ENCODE measurements at places on chromosomes 5 and 9.

DNA sequence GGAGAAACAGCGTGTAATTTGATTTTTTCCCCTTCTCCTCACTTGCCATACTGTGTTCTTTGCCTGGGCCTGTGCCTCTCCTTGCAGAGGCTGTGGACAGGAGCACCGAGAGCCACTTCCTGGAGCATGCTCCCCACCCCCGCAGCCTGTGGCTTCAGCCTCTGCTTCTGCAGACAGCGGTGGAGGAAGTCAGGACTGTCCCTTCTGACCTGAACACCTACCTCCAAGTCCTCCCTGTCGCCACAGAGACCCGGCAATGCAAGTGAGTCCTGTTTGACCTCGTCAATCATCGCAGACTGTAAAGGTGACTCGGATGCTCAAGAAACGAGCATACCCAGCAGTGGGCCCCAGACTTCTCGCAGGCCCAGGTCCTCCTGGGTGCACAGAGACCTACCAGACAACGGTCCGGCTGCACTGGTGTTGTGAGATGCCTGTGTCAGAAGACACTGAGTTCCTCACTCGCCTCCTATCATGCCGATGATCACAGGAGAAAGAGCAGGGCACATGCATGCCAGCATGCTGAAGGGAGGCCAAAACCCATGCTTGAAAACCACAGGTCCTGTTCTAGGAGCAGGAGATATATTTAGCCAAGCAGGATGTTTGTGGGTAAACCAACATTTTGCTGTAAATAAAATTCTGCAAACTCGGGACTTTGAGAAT, 198.8 kb downstream of the AUH start:
- DNase-seq, result no peak

DNA sequence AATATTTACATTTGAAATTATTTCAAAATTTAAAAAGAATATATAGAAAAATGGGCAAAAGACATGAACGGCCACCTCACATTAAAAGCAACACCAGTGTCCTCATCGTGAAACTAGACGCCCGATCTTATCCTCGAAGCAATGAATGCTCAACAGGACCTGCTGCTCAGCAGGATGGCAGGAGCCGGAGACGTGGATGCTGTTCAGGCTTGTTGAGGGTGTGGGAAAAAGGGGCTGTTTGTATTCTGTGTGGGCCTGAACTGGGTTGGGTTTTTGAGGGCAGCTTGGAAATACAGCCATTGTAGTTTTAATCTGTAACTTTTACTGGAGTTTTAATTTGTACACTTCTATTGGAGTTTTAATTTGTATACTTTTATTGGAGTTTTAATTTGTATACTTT, 20.3 kb downstream of the EXOC3 start:
- DNase-seq, result no peak

DNA sequence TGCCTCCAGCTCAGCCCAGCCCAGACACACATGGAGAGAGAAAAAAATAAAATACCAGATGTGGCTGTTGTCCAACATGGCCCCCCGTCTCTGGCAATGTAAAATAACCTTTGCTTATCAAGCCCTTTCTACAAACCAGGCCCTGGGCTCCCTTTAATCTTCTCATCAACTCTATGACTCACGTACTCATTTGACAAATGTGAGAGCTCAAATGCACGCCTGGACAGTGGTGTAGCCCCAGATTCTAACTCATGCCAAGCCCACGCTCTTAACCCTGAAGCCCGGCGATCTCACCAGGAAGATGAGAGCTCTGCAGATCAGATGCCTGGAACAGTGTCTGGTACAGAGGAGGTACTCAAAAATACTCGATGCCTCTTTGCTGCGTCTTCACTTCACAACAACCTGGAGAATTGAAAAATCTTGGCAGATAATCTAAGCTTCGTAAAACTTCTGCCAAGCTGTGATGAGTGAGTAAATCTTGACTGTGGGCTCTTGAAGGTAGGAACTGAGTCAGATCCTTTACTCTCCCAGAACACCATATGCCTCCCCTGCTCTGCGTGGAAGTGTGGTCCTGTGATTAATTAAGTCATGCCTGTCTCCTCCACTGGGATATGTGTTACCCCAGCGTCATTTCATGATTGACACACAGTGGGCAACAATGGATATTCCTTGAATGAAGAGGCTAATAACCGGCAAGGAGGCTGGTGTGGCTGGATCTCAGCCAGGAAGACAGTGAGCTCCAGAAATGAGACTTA, 102.0 kb upstream of the FSTL4 start:
- no peak for DNase-seq

DNA sequence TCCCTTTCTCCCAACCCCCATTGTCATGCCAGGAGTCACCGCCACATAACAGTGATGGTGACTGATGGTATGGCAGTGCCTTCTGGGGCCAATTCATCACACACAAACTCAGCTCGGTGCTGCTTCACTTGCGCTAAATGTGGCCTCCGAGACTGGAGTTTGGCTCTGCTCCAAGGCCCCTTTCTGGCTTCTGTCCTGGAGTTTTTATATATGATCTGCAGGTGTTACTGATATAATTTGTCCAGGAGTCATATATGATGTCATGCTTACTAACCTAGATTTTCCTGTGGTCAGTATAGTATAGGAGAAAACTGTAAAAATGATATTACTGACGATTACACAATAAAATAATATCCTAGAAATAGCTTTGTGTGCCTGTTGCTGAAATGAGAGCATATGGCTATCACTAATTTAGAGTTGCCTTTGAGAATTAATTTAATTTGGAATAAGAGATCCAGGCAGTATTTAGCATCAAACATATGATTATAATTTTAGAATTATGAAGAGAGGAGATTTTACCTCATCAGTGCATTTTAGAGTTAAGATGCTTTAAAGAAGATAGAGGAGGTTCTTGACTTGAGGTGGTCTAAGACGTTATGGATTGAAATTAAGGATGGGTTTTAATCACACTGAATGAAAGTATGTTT, 334.1 kb upstream of the CD180 start:
- peak; percentile 31 for DNase-seq

- DNase-seq, result no peak
Observed at GRCh38 chr5:172820046-172820767, 13.8 kb upstream of the ERGIC1 start.

DNA sequence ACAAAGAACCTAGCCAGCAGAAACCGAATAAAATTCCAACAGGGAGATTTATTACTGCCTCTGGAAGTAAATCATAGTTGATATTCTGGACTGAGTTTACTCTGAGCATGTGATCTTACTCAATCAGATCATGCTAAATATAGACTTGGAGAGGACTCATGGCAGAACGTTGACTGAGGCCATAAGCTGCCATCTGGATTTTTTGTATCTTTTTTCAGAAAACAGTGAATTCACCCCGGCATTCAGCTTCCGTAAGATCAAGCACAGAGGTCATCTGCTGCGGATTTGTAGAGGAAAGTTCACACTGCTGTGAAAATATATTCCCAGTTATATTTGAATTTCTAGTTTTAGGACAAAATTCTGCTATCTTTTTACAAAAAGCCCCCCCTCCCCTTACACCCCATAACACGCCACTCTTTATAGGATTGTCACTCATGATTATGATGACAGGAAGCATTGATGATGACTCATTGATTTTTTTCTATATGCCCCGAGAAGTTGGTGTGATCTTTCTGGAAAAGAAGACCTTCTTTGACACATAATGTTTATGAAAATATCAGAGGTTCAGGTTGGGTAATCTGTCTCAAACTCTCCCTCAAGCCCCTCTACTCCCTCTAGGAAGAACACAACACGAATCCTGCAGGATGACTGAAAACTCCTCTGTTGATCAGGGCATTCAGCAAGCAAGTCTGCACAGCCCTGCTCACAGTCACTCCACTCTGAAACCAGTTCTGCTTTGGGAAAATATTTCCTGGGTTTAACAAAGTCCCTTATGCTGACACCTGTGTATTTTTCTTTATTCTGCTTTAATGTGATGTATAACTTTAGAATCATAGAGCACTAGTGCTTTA, 70.8 kb downstream of the NXNL2 start:
- DNase-seq, result no peak

- DNase-seq, result peak; percentile 31
Observed at GRCh38 chr9:109319017-109319625, 1.7 kb downstream of the EPB41L4B start.

DNA sequence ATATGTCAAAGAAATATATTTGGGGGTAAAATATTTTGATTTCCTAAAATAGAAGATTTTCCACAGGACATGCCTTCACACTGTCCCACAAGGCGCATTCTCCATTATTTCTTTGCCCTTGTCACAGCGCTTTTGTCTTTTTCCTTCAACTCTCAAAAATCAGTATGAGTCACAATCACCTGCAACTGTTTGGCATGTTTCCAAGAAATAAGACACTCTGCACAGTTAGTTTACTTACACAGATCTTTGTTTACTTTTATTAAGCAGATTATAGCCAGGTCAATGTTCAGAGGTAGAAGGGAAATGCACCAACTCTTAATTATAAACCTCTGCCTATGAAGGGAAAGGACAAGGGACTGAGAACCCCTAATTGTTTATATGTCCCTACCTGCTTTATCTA, 9.5 kb downstream of the CEMIP2 start:
- peak; percentile 31 for DNase-seq

GRCh38 chr9:130905902-130906734, 9.5 kb upstream of the QRFP start:
- DNase-seq, result no peak

- DNase-seq, result no peak
Observed at GRCh38 chr5:96562614-96563013, 99.6 kb upstream of the CAST start.

DNA sequence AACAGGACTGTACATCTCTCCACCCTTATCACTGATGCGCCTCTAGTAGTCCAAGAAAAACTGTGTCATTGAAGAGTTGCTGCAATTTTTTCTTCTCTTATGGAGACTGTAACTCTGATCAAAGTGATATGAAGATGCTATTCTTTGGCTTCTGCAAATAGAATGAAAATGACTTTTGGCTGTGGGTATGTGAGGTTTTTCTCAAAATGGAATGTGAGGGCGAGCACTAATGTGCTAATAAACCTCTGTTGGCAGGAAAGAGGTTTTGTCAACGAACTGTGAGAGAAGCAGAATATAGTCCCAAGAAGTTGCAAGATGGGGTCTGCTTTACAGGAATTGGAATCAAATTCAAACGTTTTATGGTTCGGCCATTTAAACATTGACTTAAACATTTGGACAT, 252.0 kb upstream of the GAS1 start:
- DNase-seq, result no peak

DNA sequence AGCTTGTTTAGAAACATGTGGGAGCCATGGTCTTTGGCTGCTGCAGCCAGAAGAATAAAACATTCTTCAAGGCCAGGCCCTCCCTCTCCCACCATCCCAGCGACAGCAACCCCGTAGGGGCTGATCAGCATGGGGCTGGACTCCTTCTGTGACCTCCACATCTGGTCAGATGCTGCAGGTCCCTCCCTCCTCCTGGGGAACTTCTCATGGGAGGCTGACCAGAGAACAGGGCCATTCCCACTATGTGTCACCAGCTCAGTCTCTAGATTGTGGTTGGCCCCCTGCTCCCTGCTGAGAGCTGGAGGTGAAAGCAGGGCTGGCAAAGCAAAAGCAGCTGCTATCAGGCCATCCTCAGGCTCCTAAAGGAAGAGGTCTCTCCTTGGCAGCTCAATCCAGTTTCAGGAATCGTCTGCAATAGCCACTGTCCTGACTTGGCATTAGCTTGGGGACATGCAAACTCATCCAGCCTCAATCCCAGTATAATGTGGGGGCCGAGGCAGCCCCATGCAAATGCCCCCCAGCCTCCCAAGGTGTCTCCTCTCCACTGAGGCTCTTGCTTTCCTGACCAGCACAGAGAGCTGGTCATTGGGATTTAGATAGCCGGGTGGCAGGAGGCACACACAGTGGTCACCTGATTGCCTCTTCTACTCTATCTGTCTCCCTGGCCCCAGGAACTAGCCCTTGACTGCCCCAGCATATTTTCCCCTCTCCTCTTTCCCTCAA, 81.5 kb downstream of the NRG2 start:
- no peak for DNase-seq

GRCh38 chr5:52587131-52587530, 200.6 kb upstream of the ITGA1 start:
- DNase-seq, result no peak

GRCh38 chr9:107487521-107488374, 1.8 kb downstream of the KLF4 start:
- DNase-seq, result no peak

GRCh38 chr9:137804908-137805630, 72.5 kb upstream of the CACNA1B start:
- no peak for DNase-seq

GRCh38 chr9:84978661-84979060, 309.1 kb downstream of the NTRK2 start:
- no peak for DNase-seq

DNA sequence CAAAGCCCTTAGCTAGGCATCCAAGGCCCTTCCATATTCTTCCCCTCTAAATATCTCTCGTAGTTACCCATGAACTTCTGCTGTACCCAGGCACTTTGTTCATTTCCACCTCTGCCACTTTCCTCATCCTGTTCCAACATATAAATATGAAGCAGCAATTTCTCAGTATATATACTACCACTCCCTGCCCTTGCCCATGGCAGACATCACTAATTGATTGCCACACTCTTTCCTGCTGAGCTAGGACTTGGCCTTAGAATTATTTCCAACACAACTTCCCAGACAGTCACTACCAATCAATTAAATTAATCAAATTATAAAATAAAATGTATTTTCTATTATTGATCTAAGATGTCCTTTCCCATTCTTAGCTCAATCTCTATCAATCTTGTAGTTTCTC, 8.5 kb downstream of the INSYN2B start:
- DNase-seq, result no peak

GRCh38 chr9:110246214-110246613, 10.1 kb downstream of the TXN start:
- DNase-seq, result no peak

GRCh38 chr5:179319123-179319522, 26.1 kb downstream of the ADAMTS2 start:
- no peak for DNase-seq

GRCh38 chr5:119354537-119355243, 1.1 kb upstream of the TNFAIP8 start:
- DNase-seq, result no peak

DNA sequence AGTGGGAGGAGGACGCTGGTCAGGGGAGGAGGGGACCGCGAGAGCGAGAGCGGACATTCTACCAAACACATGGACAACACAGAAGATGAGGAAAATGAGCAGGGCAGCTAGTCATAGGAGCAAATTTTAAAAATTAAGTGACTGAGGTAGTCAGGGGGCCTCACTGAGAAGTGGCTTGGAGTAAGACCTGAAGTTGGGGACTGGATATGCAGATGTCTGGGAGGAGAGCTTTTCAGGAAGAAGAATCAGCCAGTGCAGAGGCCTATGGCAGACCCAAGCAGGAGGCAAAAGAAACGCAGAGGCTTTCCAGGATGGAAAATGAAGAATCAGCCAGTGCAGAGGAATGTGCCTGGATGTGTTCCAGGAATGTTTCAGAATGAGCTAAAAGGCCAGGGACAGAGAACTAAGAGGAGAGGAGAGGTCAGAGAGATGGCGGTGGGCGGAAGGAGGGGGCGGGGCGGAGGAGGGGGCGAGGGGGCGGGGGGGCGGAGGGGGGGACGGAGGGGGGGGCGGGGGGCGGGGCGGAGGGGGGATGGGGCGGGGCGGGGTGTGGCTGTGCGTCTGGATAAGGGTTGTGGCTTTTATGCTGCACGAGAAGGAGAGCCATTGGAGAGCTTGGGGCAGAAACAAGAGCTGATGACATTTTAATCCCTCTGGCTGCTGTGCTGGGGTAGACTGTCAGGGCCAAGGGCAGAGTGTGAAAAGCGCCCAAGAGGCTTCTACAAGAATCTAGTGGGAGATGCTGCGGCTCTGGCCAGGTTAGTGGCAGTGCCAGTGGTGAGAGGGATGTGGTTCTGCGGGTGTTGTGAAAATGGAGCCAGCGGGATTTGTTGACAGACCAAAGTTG, 129.6 kb downstream of the KCNIP1 start:
- DNase-seq, result no peak
